Fibroblast of pulmonary artery (primary cell): ENCODE measurements at places on chromosomes 3 and 15.

- no peak for DNase-seq
Measured at GRCh38 chr3:86554383-86554782, 436.6 kb downstream of the VGLL3 start.

DNA sequence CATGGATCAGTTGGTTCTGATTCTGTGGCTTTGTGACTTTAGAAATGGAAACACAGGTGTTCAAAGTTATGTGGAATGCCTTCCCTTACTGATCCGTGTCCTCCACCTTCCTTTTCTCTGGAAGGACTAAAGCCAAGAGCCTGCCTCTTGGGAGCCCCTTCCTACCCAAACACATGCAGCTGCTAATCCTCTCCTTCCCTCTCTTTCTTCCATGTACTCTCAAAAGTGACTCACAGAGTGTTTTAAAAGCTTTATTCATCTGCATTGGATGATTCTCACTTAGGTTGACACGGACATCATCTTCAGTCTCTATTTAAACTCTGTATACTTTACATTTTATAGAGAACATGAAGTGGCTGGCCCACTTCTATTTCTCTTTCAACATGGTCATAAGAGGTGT, 856.5 kb upstream of the ARPP21 start:
- DNase-seq: no peak

- peak; percentile 46 for DNase-seq
Measured at GRCh38 chr3:193016437-193016901, 98.8 kb upstream of the MB21D2 start.

GRCh38 chr15:52012210-52012609, 6.8 kb upstream of the MAPK6 start:
- DNase-seq: no peak

DNA sequence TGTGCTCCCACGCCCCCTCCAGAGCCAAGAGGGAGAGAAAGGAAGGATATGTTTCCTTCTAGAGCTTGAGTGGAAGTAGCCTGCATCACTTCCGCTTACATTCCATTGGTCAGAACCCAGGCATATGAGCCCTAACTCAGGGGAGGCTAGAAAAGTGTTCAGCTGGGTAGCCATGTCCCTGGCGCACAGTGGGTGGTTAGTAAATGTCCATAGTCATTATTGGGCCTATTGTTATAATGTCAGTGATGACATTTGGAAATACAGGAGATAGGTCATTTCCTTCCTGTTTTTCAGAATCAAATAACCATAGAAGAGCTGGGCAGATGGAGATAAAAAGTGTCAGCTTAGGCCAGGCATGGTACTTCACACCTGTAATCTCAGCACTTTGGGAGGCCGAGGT, 27.3 kb downstream of the CD276 start:
- DNase-seq: no peak

DNA sequence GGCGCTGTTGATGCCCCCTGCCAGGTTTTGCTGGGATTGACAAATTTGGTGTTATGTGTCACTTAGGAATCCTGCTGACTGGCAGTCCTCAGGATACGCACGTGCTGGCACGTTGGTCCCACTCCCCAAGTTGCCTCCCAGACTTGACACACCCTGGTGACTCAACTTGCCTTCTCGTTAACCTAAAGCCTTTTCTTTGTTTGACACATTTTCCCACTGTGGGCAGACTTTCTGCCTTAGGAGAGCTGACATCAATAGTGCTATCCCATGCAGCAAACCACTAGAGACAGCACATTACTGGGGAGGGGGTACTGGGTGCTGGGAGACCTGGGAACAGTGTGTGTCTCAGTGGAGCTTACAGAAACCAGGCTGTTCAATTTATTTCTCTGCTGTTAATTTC, 104.3 kb downstream of the OXNAD1 start:
- no peak for DNase-seq

- DNase-seq: peak; percentile 83
Measured at GRCh38 chr15:71448688-71449114, 333.4 kb downstream of the THSD4 start.

DNA sequence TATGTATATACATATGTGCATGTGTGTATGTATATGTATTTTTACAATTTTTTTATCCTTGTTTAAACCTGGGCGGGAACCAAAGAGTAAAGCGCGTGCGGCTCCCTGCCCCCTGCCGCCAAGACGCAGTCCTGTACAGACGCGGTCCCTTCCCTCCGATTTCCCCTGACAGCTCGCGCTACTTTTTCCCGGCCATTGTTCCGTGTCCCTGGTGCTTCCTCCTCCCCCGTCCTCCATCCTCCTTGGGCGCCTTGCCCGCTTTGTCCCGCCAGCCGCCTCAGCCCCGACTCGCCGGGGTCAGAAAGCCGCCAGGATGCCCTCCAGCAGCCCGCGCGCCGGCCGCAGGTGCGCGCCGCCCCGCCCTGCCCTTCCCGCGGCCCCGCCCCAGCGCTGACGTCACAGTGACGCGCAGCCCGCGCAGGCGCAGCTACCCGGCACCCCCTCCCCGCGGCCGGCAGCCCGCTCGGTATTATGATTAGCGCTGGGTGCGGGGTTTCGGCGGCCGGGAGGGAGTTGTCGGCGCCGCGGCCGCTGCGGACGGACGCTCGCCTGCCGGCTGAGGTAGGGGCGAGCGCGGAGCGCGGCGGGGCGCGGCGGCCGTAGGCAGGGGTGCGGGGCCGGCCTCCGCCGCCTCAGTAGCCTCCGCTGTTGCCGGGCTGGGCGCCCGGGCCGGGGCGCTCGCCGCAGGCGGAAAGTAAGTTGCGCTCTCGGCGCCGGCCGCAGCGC, at the start of gene SNRK:
TSS of gene SNRK (plus strand) at position 426 of the 726 bp plus-strand sequence. CDS start 16,664 bp downstream, outside the sequence.
- peak; percentile 77 for DNase-seq

- no peak for DNase-seq
Measured at GRCh38 chr15:69718916-69719315, 266.3 kb downstream of the RPLP1 start.

GRCh38 chr3:47394881-47395280, 14.1 kb downstream of the PTPN23 start:
- DNase-seq: no peak

DNA sequence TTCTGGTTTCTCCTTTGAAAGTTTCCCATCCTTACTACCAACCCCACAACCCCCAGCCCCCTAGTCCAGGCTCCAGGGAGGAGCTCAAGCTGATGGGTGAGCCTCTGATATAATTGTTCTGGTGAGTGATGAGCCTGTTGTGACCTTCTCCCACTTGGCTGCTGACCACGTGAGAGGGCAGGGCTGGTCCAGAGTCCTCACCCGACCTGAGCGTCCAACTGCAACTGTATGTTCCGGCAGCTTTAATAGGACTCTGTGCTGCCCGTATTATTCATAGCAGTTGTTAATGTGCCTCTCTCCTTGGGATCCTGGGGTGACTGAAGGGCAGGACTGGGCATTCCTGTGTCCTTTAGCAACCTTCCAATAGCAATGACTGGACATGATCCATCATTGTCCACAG, 56.2 kb downstream of the B3GNT5 start:
- DNase-seq: no peak

DNA sequence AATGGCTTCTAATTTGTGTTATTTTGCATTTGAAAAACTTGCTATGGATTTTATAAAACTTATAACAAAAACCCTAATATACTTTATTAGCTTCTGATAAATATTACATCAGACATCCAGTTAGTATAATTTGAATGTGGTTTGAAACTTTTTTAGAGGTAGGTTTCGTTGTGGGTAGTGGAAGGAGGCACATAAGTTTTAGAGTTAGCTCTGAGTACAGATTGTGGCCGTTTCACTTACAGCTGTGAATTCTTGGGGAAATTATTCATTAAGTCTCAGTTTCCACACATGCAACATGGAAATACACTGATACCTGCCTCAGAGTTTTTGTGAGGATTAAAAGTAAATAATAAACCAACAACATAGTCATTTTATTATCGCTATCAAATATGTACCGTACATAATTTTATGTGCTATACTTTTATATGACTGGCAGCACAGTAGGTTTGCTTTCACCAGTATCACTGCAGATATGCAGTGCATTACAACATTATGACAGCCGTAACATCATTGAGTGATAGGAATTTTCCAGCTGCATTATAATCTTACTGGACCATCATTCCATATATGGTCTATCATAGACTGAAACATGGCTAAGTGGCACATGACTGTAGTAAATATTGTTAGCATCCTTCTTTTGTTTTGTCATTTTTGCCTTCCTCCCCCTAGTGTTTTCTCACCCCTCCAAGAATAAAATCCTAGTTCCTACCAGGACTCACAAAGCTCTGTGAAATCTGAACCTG, 175.6 kb downstream of the AKAP13 start:
- no peak for DNase-seq

- no peak for DNase-seq
Measured at GRCh38 chr3:87311309-87311708, 34.9 kb upstream of the POU1F1 start.

DNA sequence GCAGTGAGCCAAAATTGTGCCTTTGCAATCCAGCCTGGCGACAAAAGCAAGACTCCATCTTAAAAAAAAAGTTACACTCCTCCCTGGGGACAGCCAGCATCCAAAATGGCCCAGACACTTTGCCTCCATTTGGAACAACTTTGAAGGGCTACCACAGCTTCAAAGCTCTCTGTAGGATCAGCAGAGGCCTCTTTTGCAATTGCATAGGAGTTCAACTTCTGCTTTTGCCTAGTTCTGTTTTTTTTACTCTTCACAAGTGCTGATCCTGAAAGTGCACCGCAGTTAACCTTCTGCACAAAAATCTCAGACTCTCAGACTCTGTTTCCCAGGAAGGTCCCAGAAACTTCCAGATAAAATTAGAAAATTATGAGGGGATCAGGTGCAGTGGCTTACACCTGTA, 25.2 kb upstream of the SLC4A7 start:
- DNase-seq: no peak

GRCh38 chr15:36484038-36484778, 95.2 kb upstream of the CDIN1 start:
- DNase-seq: no peak

DNA sequence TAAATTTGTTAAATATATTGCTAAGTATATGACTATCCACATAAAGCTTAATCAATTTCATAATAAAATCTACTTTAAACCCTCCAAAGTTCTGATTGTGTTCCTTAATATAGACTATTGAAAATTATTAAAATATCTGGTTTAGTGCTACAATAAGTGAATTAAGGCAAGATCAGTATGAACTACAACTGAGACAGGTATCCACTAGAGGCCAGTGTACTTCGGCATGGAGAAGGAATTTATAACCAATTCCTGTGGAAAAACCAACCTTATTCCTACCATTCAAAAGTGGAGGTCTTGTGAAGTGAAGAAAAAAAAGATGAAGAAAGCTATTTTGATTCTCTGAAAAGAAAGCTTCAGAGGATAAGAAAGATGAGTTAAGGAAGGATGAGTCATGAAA, 237.7 kb downstream of the SUCLG2 start:
- no peak for DNase-seq

DNA sequence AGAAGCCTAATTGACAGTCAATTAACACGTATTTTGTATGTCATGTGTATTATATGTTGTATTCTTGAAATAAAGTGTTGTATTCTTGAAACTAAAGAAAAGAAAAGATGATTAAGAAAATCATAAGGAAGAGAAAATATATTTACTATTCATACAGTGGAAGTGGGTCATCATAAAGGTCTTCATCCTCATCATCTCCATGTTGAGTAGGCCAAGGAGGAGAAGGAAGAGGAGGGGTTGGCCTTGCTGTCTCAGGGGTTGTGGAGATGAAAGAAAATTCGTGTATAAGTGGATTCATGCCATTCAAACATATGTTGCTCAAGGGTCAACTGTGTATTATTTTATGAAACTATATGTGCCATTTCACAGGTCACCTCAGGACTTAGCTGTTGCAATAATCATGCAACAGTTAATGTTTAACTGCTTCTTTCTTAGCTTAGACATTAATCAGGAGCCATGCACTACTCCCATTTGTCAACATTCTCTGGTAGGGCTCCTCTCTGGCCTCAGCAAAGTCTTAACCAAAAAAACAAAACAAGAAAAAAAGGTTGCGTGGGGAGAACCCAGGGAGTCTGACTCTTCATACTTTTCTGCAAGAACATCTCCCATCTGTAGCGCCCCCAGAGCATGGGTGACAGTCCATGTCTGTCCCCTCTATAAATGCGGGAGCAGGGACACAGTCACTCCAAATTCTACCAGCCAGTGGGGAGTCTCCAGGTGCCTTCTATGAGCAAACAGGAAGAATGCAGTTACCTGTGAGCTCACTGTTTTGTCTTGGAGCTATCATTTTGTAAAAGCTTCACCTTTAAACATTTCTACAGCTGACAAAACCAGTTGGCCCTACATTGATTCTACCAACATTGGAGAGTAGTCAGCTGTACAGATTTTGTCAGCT, 19.9 kb upstream of the LRRC2 start:
- DNase-seq: no peak

GRCh38 chr3:182570946-182571594, 222.2 kb upstream of the ATP11B start:
- DNase-seq: no peak

DNA sequence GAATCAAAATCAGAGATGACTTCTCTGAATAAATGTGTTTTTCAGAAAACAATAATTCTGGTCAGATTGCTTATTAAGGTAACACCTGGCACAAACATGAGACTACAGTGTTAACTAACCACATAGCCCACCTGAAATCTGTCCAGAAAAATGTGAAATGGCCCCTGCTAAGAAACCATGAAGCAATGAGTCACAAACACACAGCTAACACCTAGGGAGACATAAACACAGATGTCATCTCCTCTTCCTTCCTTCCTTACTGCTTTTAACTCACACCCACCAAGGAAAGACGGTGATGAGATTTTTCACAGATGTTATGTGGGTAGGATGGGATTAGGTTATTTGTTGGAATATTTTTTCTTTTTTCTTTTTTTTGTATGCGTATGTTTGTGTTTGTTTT, 315.0 kb upstream of the STAC start:
- DNase-seq: no peak

DNA sequence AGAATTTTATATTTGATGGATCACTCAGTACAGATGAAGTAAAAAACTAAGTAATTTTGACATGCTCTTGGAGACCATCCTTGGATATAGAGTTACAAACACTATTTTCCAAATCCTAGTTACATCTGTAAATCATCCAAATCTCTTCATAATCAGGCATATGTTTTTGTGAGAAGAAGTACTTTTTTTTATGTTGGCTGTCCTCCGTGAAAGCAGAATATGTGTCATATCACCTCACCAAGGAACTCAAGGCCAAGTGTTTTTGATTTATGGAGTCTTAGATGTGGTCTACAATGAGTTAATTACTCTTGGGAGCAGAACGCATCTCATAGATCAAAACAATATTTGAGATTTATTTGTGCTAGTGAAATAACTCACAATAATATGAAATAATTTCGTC, 416.5 kb upstream of the TGFBR2 start:
- DNase-seq: no peak

GRCh38 chr3:13896473-13897154, 16.7 kb upstream of the WNT7A start:
- DNase-seq: peak; percentile 71

GRCh38 chr3:128316481-128316891, 150.2 kb downstream of the DNAJB8 start:
- peak; percentile 38 for DNase-seq

- DNase-seq: no peak
Measured at GRCh38 chr3:130627143-130627855, 110.3 kb downstream of the COL6A6 start.

DNA sequence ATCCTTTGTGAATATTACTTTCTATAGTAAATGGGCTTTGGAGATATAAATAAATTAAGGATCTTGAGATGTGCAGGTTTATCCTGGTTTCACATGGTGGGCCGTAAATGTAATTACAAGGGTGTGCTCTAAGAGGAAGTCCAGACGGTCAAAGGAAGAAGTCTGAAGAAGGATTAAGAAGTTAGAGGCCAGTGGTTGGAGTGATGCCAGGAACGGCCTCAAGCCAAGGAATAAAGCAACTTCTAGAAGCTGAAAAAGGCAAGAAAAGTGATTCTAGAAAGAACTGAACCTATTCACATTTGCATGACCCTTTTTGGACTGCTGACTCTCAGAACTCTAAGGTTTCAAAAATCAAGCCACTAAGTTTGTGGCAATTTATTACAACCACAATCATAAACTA, 981.3 kb upstream of the ALCAM start:
- DNase-seq: peak; percentile 17
